ENCODE measurements at places on chromosomes 11 and 22. TPM values are rescaled to one million over a fixed set of nuclear protein-coding genes. Genes with fewer than 3 reads are reported as not detected.

Gene GGTLC2
- not detected for total RNA-seq

Gene OR52I2
- total RNA-seq, result not detected

Gene APOBEC3G
- total RNA-seq, result 165 TPM

Gene GPHA2
- not detected for total RNA-seq

Gene DHCR7
- total RNA-seq, result 41.5 TPM

GRCh38 chr11:692824-693414 lies 2.1 kb downstream of the DEAF1 start:
- H3K4me1 ChIP-seq, result peaks cover 47% of the 10 kb centered on the region
- no peaks in the 10 kb centered on the region for H3K36me3 ChIP-seq
- H3K27me3 ChIP-seq, result no peaks in the 10 kb centered on the region
- H3K4me3 ChIP-seq, result peak overlapping the region; percentile 12
- H3K27ac ChIP-seq, result no peak overlapping the region

DNA sequence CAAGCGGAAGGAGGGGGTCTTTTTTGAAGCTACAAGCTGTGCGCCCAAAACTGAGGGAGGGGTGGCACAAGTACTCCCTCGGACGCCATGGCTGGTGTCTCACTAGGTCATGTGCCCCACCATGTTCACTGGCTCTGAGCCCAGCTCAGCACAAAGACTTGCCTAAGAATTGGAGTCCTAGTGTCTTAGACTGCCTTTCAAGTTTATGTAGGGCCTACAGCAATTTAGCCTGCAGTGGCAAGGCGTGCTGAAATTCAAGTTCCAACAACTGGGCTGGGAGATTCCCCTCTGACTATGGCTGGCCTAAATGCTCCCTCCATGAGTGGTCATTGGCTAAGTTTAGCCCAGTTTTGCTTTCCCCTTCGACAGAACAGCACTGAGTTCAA lies 27.3 kb downstream of the FCHSD2 start:
- H3K27ac ChIP-seq, result no peak overlapping the region
- no peaks in the 10 kb centered on the region for H3K4me1 ChIP-seq
- no peaks in the 10 kb centered on the region for H3K36me3 ChIP-seq
- no peak for DNase-seq
- H3K4me3 ChIP-seq, result no peak overlapping the region

- no peaks in the 10 kb centered on the region for H3K36me3 ChIP-seq
- no peak overlapping the region for H3K4me3 ChIP-seq
- DNase-seq, result no peak
- no peaks in the 10 kb centered on the region for H3K4me1 ChIP-seq
These were observed 59.6 kb upstream of the PAX6 start for GRCh38 chr11:31870609-31871309.

GRCh38 chr22:43985532-43985931 lies 30.3 kb downstream of the SAMM50 start:
- H3K4me1 ChIP-seq, result no peaks in the 10 kb centered on the region
- no peak for DNase-seq
- H3K36me3 ChIP-seq, result peaks cover 38% of the 10 kb centered on the region
- H3K27me3 ChIP-seq, result no peaks in the 10 kb centered on the region

DNA sequence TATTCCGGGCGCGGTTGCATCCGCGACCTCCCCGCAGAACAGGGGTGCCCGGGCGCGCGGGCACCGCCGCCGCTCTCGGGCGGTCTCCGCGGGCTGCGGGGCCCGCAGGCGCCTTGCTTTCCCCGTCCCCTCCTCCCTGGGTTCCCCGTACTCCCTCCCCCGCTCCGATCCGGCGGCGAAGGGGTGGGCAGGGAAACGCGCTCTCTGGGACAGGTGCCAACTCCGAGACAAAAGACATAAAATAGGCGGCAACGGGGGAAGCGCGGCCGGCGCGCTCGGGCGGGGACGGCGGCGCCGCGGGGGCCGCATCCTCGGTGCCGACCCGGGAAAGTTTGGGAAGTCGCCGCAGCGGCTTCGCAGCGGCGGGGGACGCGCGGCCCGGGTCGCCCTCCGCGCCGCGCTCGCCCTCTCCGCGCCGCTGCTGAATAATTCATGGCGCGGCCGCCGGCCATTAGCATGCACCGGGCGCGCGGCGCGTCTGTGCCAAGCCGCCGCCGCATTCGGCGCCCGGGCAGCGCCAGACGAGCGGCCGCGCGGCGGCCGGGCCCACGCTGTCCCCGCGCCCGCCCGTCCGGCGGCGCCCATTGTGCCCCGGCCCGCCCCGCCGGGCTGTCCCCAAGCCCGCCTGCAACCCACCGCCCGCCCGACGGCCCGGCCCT lies 78.7 kb upstream of the PPARA start:
- DNase-seq, result peak; percentile 61
- H3K27me3 ChIP-seq, result no peaks in the 10 kb centered on the region
- no peak overlapping the region for H3K27ac ChIP-seq
- H3K36me3 ChIP-seq, result no peaks in the 10 kb centered on the region
- peak overlapping the region; percentile 41 for H3K4me3 ChIP-seq

DNA sequence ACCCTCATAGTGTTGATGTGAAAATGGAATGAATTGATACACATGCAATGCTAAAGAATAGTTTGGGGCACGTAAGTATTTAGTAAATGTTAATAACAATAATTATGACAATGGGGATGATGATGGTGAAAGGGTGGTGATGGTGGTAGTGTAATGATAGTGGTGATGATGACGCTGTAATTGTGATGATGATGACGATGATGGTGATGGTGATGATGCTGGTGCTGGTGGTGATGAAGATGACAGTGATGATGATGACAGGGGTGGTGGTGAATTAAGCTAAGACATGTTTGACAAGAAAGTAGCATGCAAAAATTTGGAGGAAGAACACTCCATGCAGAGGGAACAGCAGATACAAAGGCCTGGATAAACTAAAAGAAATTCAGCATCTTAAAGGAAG lies 364.4 kb upstream of the API5 start:
- no peaks in the 10 kb centered on the region for H3K27me3 ChIP-seq
- no peaks in the 10 kb centered on the region for H3K4me1 ChIP-seq
- no peak overlapping the region for H3K4me3 ChIP-seq
- no peaks in the 10 kb centered on the region for H3K36me3 ChIP-seq
- no peak overlapping the region for H3K27ac ChIP-seq

GRCh38 chr22:30606455-30607299 lies at the start of gene TCN2:
Gene TCN2 (plus strand): TSS chr22:30607174. CDS start chr22:30607332, 158 bp downstream.
- peak within 1 kb of the TSS; percentile 12 for H3K27ac ChIP-seq
- peaks cover 18% of the 10 kb centered on the region for H3K4me1 ChIP-seq
- H3K36me3 ChIP-seq, result no peaks in the 10 kb centered on the region

DNA sequence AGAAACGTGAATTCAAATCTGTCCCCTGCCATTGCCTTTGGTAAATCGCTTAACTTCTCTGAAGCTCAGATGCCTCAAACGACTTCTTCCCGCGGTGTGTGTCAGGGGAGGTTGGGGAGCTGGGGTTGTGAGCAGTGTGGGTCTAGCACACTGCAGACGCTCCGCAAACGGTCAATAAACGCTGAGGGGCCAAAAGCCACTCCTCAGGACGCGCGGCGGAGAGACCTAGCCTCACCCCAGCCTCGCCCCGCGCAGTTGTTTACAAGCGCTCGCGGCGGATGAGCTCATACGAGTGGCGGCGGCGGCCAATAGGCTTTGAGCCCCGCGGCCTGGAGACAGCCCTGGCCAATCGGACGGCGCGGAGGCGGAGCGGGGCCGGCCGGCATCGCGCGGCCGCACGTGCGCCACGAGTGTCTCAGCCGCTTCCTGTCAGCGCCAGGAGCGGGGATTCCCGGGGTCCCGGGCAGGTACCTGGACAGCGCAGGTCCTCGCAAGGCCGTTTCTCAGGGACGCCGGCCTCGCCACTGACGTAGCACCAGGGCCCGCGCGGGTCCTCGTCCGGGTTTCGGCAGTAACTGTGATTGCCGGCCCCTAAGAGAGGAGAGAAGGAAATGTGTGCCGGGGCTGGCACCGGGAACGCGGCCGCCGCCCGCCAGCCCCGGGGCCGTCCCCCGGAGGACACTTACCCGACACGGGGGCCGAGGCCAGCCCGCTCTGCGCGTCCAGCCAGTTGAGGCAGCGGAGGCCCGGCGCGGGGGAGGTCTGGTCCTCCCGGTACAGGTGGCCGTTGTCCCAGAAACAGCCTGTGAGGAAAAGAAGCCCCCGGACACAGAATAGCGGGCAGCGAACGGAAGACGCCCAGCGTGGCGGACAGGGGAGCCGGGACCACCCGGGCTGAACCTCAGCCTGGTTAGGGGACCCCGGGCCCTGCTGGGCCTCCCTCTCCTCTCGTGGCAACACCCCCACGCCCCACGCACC lies 1.5 kb downstream of the PIK3IP1 start:
- peaks cover 59% of the 10 kb centered on the region for H3K4me1 ChIP-seq
- peaks cover 26% of the 10 kb centered on the region for H3K36me3 ChIP-seq
- peak; percentile 98 for DNase-seq
- H3K27ac ChIP-seq, result peak overlapping the region; percentile 98

DNA sequence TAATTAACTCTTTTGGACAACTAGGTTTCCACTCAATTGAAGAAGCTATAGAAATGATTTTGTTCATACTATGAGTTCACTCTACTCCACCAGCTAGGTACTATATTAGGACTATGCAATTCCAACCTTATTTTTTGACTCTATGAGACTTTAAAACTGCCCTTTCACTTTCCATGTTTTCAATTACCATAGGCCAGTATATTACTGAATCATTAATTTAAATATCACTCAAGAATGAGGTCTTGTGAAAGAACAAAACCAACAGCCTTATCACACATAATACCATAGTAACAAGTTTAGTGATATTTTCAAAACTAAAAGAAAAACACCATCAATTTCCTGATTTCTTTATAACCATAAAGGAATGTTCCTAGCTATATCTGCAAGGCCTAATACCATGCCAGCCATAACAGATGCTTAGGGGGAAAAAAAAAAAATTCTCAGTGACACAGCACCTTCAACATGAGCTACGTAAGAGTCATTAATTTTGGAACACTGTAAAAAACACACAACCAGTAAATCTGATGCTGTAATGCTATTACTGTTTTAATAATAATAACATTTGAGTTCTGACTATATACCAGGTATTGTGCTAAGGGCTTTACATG lies 6.1 kb downstream of the DCUN1D5 start:
- DNase-seq, result no peak
- H3K36me3 ChIP-seq, result no peaks in the 10 kb centered on the region
- H3K27ac ChIP-seq, result no peak overlapping the region
- H3K27me3 ChIP-seq, result no peaks in the 10 kb centered on the region

- H3K36me3 ChIP-seq, result no peaks in the 10 kb centered on the region
- no peak for DNase-seq
- H3K4me3 ChIP-seq, result no peak overlapping the region
These were observed 194.6 kb downstream of the DDX10 start for GRCh38 chr11:108859510-108859909.

DNA sequence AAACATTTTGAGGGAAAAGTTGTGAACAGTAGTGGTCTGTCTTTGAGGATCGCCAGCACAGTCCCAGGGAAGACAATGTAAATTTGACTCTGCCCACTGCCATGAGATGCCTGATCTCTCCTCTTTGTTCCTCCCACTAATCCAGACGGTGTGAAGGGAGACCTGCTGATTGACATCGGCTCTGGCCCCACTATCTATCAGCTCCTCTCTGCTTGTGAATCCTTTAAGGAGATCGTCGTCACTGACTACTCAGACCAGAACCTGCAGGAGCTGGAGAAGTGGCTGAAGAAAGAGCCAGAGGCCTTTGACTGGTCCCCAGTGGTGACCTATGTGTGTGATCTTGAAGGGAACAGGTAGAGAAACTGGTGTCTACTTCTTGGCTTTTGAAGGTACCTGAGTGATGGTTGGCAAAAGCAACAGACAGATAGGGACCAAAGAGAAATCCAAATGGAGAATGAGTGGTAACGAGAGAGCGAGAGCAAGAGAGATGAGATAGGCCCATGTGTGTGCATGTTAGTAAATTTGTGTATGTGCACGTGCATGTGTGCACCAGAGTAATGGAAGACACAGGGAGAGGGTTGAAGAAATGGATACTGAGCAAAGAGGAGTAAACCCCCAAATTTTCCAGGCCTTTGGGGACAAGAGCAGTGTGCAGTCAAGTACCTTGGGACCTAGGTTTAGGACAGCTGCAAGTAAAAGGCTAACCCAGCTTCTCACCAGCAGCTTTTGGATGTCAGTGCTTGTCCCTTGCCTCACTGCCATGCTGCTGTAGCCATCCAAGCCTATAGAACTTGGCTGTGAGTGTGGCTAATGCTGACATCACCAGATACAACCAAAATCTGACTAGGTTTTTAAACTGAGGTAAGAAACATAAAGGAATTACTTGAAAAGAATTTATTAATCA lies 1.9 kb downstream of the NNMT start:
- no peak overlapping the region for H3K4me3 ChIP-seq
- no peak for DNase-seq
- no peaks in the 10 kb centered on the region for H3K4me1 ChIP-seq

DNA sequence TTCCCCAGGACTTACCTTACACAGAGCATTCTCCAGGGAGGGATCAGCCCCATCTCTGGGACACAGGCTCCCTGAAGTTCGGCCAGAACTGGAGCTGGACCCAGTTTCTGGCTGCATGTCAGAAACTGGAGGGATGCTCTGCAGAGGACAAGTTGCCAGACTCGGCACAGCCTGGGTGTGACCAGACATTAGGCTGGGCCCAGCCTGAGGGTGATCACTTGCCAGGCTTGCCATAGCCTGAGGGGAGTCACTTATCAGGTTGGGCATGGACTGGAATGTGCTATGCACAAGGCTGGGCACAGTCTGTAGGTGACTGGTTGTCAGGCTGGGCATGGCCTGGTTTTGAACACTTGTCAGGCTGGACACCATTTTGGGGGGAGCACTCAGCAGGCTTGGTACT lies 30.7 kb upstream of the STK33 start:
- peaks cover 10% of the 10 kb centered on the region for H3K36me3 ChIP-seq
- no peaks in the 10 kb centered on the region for H3K27me3 ChIP-seq
- no peak overlapping the region for H3K27ac ChIP-seq
- no peak for DNase-seq
- H3K4me3 ChIP-seq, result no peak overlapping the region

DNA sequence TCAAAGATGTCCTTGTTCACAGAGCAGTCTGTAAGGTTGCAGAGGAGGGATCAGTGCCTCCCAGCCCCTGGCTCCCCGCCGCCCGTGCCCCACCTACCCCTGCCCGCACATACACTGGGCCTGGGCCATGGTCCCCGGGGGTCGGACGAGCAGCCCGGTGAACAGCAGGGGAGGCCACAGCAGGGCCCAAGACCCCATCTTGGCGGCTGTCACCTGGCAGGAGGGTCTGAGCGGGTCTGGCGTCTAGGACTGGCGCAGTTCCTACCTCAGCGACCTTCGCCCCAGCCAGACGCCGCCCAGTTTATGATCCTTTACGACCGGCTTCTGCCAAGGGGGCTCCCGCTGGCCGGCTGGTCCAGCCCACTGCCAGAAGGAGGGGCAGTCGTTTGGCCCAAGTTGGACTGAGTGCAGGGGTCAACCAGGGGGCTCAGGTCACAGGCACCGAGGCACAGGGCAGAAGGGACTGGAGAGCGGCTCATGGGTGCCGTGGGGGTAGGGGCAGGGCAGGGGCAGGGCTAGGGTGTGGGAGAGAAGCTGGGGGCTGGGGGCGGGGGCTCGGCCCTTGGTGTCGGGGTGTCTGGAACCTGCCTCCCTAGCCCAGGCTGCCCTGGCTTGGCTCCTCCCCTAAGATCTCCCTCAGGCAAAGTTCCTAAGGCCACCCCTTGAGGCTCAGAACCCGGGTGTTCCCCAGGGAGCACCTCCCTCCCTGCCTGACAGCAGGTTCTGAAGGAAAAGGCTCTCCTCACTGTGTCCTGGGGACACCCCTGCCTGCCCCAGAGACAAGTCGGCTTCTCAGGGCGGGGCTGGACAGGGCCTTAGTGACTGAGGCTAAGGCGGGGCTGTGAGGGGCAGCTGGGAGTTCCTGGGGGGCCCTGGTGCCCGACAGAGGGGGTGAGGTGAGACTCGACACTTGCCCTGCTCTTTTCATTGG lies at the start of gene CDHR5:
CDHR5 (minus strand) TSS at position 251 of the 931 bp plus-strand sequence; CDS start at position 198, 53 bp downstream.
- no peak within 1 kb of the TSS for H3K27ac ChIP-seq
- no peak for DNase-seq
- H3K36me3 ChIP-seq, result no peaks in the 10 kb centered on the region
- no peak within 1 kb of the TSS for H3K4me3 ChIP-seq
- peaks cover 9% of the 10 kb centered on the region for H3K4me1 ChIP-seq
- H3K27me3 ChIP-seq, result peaks cover 4% of the 10 kb centered on the region

Measured in CD8-positive, alpha-beta memory T cell (primary cell).